Stimulated activated CD4-positive, alpha-beta T cell treated with anti-CD3 and anti-CD28 coated beads, Interleukin-12 subunit alpha, Interleukin-12 subunit beta, amount 100 ng/mL, for 24 hours (primary cell): ENCODE measurements at places on chromosomes 3 and 15.

GRCh38 chr3:43363621-43364266 lies 77.4 kb downstream of the SNRK start:
- no peak for DNase-seq

DNA sequence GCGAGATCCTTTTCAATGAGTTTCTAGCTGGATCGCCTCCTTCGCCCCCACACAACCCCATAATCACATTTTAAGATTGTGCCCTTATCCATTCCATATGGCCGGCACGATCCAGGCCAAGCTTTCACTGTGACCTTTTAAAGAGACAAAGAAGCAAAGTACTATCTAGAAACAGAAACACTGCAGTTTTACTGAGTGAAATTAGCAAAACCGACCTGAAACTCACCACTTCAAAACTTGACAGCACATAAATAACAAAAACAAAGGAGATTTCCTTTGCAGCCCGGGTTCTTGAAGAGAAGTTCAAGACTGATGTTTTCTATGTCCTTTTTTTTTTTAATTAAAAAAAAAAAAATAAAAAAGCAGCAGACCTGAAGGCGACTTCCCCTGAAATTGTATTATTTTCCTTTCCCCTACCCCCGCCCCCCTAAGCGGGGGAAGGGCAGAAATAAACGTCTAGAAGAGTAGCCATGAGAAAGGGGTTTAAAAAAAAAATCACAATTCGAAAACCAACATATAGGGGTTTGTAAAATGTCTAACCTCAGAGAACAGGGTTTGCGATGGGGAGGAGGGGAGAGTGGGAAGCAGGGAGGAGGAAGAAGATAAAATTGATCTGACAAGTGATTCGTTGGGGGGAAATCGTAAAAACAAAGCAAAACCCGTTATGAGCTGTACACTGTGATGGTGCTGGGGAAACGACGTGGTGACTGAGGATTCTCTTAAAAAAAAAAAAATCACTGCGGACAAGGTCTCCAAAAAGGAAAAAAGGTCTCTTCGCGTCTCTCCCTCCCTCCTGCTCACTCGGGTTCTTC lies 1.5 kb downstream of the SATB1 start:
- DNase-seq = no peak

DNA sequence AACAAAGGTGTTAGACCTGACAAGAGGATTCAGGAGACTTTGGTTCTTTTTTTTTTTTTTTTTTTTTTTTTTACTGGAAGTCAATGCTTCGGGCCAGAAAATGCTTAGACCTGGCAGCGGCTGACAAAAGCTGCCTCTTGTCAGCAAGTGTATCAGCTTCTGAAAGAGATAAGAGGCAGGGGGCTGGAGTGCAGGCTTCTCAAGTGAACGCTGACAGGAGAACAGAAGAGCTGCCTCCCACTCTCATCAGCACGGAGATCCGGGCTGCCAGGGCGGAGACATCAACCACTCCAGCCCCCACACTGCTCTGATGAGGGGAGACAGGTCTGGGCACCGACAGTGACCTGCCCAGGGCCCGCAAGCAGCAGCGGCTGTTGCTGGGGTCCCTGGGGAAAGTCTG lies 9.4 kb upstream of the SCN5A start:
- no peak for DNase-seq

DNA sequence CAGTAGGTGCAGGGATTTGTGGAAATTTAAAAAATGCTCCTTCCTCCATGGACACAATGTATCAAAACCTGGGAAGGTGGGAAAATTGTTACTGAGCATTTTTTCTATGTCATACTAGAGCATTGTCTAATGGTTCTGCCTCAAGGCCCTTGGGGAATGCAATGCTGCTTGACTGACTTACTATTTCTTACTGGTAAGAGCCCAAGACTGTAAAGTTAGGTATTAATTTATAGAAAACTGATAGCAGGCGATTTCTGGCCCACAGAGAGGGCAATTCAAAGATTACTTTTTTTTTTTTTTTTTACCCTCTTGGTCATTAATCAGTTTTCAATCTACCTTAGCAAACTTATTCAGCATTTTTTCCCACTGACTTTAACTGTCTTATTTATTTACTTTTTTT lies 38.5 kb upstream of the MRPL3 start:
- DNase-seq = no peak

- DNase-seq = no peak
These were observed 99.8 kb downstream of the KCNH8 start for GRCh38 chr3:19248143-19248542.

- no peak for DNase-seq
These were observed 29.7 kb upstream of the SPATA12 start for GRCh38 chr3:57030721-57031120.

- no peak for DNase-seq
These were observed 1.5 kb downstream of the NICN1 start for GRCh38 chr3:49427586-49427985.

- DNase-seq = no peak
These were observed 39.5 kb downstream of the CADPS start for GRCh38 chr3:62835554-62836236.

DNA sequence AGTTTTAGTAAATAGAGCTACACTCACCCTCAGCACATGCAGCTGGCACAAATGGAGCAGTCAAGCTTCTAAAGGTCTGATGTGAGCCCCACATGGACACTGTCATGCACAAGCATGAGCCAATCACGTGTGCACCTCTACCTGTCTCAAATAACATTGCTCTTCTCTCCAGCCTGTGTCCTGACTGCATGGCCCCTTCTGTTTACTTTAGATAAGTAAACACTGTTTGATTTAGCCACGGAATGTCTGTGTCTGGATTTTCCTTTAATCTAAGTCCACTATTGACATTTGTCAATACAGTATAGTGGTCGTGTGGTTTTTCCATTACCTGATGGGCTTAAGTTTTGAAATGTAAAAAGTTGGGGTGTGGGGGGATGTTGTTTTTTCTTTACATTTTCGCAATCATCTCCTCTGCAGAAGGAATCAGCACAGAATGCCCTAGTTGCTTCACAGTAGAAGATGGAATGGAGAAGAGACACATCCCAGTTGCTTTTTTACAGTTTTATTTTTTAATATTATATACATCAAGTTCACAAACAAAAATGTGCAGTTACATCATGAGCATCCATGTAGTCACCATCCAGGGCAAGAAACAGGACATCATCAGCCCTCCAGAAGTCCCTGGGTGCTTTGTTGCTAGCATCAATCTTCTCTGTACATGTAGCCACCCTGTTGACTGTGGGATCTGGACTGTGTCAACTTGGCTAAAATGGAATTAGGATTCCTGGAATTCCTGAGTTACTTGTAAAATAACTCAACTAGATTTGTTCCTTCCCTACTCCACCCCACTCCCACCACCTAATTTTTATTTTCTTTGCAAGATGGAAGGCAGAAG lies 146.1 kb downstream of the UACA start:
- no peak for DNase-seq

- DNase-seq = no peak
These were observed 80.6 kb upstream of the P2RY1 start for GRCh38 chr3:152754303-152754702.

DNA sequence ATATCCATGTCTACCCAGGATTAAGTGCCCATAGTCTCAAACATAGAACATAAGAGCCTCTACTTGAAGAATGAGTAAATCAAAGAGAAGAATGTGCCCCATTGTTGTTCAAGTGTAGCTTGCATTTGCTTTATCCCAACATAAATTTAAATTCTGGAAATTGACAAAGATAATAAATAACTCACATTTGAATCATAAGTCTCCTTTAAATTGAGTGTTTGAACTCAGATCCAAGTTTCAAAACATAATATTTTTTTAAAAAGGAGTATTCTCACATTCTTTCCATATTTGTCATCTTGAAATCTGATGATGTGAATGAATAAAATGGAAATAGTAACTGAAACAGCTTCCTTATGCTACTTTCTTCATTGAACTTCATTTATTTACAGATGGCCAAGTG lies 135.2 kb downstream of the MECOM start:
- no peak for DNase-seq

DNA sequence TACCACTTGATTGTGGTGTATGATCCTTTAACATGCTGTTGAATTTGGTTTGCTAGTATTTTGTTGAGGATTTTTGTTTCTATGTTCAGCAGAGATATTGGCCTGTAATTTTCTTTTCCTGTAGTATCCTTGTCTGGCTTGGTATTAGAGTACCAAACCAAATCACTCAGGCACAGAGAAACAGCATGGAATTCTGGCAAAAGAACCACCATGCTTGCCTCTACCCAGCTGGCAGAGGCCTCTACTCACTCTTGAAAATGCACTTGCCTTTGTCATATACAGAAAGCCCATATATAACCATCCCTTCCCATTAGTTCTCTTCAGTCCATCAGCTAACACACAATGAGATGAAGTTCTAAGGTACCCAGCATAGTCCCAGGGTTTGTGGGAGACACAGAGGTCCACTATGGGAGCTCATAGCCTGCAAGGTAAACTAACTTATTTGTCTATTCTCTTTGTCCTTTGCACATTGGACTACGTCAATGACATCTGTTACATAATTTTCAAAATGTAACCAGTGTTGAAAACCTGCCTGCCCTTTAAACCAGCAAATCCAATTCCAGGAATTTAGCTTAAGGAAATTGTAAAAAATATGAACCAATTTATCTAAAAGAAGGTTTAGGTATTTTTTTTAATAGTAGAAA lies 82.1 kb upstream of the POMGNT2 start:
- DNase-seq = no peak

GRCh38 chr15:68256675-68257450 lies 20.7 kb upstream of the FEM1B start:
- peak; percentile 69 for DNase-seq

DNA sequence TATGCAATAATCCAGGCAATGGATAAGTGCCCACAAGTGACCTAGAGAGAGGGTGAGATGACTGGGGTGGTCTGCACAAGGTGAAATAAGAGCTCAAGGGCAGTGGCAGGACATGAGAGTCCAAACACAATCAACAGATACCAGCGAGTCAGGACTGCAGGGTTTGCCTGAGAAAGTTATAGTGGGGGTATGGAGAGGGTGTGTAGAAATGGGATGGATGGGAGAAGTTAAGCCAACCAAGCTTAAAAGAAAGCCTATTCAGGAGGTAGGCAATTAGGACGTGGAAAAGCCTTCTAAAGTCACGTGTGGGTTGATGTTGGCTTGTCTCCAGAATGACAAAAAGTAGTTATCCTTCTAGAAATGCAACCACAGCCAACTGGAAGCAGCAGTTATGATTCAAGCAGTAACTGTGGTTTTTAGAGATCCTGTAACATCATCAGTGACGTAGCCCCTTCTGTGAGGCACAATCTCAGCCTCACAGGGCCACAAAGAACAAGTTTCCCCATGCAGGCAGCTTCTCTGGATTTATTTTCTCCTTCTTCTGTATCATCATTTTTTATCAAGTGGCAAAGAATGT lies 56.1 kb downstream of the FAM174B start:
- no peak for DNase-seq

GRCh38 chr3:173893835-173894234 lies 496.3 kb downstream of the NLGN1 start:
- DNase-seq = no peak

DNA sequence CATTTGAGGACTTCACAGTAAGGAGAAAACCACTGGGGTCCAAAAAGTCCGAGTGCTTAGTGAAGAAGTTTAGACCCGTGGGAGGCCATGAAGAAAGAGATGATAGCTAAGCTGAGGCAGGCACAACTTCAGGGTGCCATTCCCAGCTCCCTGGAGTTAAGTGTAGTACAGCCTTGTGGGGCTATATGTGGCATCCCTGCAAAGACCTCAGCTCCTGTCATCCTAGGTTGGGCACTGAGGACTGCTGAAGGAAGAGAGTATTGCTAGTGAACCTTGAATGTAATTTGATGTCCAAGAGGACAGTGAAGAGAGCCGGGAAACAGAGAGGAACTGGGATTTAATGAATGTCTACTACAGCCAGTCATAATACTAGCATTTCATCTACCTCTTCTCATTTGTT lies 162.1 kb downstream of the AKAP13 start:
- DNase-seq = no peak

DNA sequence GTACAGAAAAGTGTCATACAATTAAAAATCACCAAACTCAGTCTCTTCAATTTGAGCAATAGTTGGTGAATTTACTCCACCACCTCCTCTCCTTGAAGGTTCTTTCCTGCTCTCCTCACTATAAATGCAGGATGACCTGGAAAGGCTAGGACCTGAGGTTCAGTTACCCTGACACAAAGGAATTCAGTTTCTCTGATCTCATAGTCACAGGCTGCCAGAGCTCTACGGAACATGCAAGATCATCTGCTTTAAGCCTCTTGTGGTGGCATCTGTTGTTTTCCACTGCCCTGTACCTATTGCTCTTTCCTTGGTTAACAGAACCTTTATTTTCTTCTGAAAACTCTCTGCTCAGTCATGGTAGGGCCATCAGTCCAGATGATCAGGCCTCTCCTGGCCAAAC lies 4.9 kb upstream of the TP63 start:
- no peak for DNase-seq

- DNase-seq = no peak
These were observed 18.4 kb downstream of the HLTF start for GRCh38 chr3:149067883-149068282.

DNA sequence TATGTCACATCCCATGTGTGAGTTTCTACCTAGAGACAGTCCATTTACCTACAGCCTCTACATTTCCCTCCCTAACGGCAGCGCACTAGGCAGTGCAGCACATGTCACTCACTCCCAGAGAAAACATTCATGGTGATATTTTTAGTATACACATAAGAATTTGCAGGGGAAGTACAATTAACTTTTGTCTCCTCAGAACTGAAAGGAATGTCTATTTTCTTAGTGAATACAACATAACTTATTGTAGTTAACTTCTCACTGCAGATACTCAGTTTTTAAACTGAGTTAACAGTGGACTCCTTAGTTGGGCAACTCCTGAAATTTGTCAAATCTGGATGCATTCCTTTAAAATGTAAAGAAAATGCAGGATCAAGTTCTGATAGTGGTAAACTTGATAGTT lies 4.5 kb upstream of the ZBTB47 start:
- no peak for DNase-seq

DNA sequence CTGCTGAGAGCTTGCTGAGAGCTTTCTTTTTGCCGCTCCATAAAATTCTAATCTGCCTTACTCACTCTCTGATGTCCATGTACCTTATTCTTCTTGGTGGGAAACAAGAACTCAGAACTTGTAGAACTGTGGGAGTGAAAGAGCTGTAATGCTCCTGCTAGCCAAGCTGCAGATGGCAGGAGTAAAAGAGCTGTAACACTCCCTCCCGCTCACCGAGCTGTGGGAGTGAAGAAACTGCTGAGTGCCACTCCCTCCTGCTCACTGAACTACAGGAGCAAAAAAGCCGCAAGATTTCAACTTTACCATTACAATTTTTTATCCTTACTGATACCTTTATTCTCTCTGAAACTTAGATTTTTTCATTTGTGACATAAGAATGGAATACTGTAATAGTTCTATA lies 199.1 kb downstream of the SI start:
- no peak for DNase-seq

- no peak for DNase-seq
These were observed 594.9 kb upstream of the SUCLG2 start for GRCh38 chr3:68249265-68249664.

DNA sequence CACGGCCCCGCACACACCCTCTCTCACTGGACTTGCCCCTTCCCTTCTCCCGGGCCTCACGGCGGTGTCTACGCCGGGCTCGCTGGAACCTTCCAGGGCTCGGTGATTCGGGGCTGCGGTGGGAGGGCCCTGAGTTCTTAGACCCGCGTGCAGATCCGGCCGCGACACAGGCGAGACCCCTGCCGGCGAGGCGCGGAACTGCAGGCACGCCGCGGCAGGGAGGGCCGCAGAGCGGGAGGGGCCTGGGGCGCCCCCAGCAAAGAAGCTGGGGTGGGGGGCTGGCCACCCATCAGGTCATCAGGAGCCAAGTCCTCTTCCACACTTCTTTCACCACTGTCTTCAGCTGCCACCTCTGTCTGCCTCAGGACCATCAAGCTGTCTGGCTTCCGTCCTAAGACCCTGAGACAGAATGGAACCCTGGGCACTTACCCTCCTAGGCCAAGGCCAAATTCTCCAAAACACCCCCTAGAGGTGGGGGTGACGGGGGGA lies 164.5 kb downstream of the XXYLT1 start:
- DNase-seq = peak; percentile 59
